Activated T-helper 9 cell treated with anti-CD3 and anti-CD28 coated beads, Interleukin-2, amount 50 U/mL, for 16 hours (primary cell): ENCODE measurements at places on chromosomes 1 and 21.

DNA sequence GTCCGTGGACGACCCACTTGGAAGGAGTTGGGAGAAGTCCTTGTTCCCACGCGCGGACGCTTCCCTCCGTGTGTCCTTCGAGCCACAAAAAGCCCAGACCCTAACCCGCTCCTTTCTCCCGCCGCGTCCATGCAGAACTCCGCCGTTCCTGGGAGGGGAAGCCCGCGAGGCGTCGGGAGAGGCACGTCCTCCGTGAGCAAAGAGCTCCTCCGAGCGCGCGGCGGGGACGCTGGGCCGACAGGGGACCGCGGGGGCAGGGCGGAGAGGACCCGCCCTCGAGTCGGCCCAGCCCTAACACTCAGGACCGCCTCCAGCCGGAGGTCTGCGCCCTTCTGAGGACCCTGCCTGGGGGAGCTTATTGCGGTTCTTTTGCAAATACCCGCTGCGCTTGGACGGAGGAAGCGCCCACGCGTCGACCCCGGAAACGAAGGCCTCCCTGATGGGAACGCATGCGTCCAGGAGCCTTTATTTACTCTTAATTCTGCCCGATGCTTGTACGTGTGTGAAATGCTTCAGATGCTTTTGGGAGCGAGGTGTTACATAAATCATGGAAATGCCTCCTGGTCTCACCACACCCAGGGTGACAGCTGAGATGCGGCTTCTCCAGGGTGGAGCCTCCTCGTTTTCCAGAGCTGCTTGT, 32.4 kb downstream of the PRMT2 start:
- DNase-seq = no peak

- DNase-seq = no peak
Measured at GRCh38 chr1:31714442-31715086, 10.7 kb upstream of the COL16A1 start.

- DNase-seq = no peak
Measured at GRCh38 chr1:219433001-219433400, 179.9 kb downstream of the ZC3H11B start.

DNA sequence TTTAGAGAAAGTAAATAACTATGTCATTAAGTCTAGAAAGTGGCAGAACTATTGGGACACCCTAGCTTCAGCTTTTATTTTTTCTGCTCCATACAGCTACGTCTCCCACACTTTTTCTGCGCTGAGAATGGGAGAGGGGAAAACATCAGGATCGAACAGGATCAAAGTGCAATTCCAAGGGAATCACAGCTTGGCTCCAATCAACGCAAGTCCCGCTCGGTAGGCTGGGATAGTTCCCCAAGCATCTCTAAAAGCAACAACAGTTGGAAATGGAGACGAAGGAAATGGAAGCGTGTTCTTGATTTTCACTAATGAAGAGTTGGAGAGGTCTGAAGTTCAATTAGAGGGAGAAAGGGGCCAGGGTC, 536 bp downstream of the HMGCL start:
- no peak for DNase-seq

- no peak for DNase-seq
Measured at GRCh38 chr1:178485541-178485981, 11.2 kb downstream of the CLEC20A start.

DNA sequence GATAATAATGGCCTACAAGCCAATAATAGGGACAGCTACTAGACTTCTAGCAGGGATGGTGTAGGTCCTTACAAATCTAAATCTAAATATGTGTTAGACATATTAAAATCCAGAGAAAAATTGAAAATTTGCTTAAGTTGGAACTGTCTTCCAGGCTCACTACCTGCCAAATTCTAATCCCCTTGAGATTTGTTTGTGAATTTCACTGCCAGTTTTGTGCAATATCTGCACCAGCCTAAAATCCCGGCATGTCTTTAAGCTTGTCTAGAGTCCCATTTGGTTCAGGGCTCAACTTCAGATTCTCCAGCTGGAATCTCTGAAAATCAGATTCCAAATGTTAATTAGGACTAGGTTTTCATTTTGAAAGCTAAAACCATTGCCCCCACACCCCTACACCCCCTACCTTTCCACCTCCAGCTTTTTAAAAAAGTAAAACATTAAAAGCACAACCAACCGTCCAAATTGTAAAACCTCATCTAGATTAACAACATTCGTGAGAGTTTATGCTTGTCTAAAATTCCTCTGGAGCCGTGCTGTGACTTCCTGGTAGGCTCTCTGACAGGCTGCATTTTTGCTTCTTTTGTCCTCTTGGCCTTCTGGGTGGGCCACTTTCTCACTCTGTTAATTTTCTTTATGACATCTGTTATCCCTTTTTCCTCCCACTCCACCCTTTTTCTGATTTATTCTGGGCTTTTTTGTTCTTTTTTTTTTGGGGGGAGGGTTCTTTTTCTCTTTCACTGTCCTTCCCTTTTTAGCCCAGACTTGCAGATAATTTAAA, 348.7 kb downstream of the PAPPA2 start:
- DNase-seq = no peak

DNA sequence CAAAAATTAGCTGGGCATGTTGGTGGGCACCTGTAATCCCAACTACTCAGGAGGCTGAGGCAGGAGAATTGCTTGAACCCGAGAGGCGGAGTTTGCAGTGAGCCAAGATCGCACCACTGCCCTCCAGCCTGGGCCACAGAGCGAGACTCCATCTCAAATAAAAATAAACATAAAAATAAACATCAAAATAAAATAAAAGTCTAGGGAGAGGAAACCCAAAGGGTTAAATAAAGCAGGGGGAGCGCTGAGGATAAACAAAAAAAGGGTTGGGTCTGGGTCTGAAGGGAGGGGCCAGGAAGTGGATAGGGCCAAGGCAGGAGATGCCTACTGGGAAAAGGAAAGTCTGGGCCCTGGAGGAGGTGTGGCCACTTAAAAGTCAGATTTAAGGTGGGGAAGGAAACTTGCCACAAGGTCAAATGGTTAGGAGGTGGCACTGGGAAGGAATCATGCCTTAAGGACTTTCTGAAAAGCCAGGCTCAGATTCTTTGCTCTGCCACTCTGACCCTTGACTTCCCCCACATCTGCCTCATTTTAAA, 150.0 kb downstream of the ADSS2 start:
- DNase-seq = no peak

GRCh38 chr1:235067396-235068157, 61.1 kb downstream of the TOMM20 start:
- no peak for DNase-seq

- no peak for DNase-seq
Measured at GRCh38 chr1:167251472-167251871, 30.8 kb downstream of the POU2F1 start.

DNA sequence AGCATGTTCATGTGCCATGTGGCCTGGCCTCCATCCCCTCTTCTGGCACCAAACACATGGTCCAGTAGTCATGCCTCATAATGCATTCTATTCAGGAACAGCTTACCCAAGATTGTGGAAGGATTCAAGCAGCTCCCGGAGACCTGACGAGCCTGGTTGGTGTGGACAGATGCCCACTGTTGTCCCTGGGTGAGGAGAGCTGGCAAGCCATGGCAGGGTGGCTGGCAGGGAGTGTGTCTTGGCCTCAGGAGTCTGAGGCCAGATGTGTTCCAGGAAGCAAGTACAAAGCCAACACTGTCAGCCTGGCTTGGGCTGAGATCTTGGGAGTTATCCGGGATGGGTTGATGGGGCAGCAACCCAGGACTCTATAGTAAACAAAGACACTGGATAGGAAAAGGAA, 7.3 kb upstream of the FABP3 start:
- DNase-seq = no peak

GRCh38 chr1:8460132-8460544, 142.2 kb downstream of the SLC45A1 start:
- no peak for DNase-seq

DNA sequence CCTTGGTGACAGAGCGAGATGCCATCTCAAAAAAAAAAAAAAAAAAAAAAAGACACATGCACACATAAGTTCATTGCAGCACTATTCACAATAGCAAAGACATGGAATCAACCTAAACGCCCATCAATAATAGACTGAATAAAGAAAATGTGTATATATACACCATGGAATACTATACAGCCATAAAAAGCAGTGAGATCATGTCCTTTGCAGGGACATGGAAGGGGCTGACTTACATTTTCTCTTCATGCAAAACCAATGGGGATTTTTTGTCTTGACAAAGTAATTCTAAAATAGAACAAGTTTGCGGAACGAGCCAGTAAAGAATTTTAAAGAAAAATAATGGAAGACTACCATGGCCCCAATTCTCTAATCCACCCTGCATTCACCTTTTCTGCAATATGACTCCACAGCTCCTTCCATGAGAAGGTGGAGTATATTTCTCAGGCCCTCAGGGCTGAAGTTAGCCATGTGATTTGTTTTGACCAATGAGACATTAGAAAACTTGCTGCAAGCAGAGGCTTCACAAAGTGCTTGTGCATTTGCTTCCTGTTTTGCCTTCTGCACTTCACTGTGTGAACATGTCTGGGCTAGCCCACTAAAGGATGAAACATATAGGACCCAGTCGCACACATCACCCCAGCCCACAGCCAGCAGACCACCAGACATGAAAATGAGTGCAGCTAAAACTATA, 78.8 kb upstream of the NR5A2 start:
- DNase-seq = no peak

DNA sequence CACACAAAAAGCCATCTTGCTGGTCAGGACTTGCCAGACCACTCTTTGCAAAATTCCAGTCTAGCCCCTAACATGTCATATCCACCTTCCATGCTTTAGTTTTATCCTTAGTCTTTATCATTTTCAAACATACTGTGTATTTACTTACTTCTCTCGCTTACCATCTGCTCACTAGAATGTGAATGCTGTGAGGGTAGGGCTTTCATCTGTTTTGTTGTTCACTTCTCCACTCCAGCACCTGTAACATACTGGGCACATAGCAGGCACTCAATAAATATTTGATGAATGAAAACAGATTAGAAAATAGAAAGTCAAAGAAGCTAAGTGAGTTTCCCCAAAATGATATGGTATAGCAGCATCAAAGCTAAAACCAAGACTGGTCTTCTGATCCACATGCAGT, 79.9 kb downstream of the OLFML2B start:
- no peak for DNase-seq

- DNase-seq = no peak
Measured at GRCh38 chr1:208601561-208601960, 357.4 kb upstream of the PLXNA2 start.

GRCh38 chr1:119947468-119947867, 51.2 kb upstream of the ADAM30 start:
- DNase-seq = no peak

DNA sequence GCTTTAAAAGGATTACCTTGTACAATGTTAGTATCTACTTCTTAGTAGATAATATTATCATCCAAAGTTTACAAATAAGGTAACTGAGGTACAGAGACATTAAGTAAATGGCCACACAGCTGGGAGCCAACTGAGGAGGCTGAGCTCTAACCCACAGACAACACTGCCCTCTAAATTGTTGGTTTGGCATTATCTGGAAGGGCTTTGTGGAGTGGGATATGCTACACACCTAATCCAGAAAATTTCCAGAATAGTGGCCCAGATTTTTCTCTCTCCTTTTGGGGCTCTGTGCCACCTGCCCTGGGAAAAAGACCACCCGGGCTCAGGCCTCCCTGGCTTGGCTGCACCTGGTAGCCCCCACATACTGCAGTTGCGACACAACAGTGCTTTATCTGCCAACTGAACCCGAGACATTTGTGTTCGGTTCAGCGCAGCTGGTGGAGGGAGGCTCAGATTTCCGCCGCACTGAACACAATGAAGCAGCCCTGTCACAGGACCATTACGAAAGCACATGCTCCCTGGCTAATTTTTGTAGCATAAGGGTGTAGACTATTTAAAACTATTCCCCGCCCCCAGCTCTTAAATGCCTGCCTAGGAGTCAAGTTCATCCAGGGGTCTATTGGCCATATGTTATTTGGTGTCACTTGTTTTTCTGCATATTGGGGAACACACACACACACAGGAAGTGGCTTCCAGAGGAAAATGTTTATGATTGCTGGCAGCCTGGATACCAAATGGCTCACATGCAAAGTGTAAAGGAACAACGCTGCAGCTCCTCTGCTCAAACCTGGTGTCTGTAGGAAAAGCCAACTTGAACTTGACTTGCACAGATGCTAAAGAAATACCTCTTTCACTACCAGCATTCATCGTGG, 92.3 kb upstream of the ESRRG start:
- DNase-seq = no peak

DNA sequence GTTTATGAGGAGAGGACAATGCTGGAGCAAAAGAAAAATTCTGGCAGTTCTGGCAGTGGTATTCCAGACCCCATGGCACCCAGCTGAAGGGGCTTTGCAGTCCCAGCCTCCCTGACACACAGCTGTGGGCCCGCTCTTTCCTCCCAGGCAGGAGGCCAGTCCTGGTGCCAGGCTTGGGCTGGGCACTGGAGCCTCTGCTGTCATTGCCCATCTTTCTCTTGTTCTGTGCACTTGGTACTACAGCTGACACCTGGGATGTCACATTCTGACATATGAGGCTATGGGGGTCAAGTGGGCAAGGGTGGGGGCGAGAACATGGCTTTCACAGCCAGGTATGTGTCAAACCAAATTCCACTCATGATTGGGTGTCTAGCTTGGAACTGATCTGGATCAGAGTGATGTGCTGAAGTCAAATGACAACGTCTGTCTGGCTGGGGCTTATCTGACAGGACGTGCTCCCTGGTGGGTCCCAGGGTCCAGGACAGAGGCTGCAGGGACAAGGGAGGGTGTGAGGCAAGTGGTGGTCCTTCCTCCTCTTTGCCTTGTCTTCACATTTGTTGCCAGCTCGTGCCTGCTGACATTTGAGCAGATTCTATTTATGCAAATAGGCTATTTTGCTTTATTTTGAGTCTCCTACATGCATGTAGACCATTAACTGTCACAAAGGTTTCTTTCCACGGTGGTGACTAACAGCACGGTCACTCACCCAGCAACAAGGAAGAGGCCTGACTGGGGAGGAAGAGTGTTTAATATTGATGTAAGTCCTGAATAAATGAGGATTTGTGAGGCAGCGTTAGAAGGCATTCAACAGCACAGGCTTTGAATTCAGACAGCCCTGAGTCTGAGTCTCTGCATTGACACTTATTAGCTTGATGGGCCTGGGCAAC, 336.3 kb downstream of the PBX1 start:
- DNase-seq = no peak

- DNase-seq = no peak
Measured at GRCh38 chr1:6084781-6085495, 39.2 kb downstream of the KCNAB2 start.

GRCh38 chr1:33624991-33625870, 152.8 kb downstream of the ZSCAN20 start:
- no peak for DNase-seq

- DNase-seq = no peak
Measured at GRCh38 chr21:32782698-32783097, 11.1 kb upstream of the PAXBP1 start.

GRCh38 chr1:159140474-159140873, 30.9 kb upstream of the CADM3 start:
- no peak for DNase-seq
